ENCODE measurements at places on chromosomes 11 and 22. TPM values are rescaled to one million over a fixed set of nuclear protein-coding genes. Genes with fewer than 3 reads are reported as not detected.

GRCh38 chr11:130403271-130403804, 25.1 kb downstream of the ADAMTS8 start:
- DNase-seq, result no peak

DNA sequence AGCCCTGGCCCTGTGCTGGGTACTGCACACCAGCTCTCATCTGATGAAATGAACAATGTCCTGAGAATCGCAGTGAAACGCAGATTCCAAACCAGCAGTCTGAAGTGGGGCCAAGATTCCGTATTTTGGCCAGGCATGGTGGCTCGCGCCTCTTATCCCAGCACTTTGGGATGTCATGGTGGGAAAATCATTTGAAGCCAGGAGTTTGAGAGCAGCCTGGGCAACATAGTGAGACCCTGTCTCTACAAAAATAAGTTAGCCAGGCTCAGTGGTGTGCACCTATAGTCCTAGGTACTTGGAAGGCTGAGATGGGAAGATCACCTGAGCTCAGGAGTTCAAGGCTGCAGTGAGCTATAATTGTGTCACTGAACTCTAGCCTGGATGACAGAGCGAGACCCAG, 13.0 kb downstream of the LIF start:
- DNase-seq, result no peak

DNA sequence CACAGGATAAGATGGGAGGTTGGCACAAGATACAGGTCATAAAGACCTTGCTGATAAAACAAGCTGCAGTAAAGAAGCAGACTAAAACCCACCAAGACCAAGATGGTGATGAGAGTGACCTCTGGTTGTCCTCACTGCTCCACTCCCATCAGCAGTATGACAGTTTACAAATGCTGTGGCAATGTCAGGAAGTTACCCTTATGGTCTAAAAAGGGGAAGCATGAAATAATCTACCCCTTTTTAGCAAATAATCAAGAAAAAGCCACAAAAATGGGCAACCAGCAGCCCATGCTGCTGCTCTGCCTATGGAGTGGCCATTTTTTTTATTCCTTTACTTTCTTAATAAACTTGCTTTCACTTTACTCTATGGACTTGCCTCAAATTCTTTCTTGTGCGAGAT, 8.7 kb upstream of the PIWIL4 start:
- DNase-seq, result no peak

DNA sequence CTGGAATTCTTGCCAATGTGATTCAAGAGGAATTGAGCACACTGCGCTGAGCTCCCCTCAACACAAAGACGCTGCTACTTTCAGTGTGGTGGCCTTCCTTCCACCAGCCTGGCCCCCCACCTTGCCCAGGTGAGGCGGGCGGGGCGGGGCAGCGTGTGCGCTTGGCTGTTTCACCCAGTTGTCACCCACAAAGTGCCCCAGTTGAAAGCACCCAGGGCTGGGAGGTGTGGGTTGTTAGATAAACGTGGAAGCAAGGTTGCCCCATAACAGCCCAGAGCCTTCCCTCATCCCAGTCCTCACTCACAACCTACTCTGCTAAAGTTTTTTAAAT, 43.1 kb downstream of the CACNG2 start:
- DNase-seq, result no peak

DNA sequence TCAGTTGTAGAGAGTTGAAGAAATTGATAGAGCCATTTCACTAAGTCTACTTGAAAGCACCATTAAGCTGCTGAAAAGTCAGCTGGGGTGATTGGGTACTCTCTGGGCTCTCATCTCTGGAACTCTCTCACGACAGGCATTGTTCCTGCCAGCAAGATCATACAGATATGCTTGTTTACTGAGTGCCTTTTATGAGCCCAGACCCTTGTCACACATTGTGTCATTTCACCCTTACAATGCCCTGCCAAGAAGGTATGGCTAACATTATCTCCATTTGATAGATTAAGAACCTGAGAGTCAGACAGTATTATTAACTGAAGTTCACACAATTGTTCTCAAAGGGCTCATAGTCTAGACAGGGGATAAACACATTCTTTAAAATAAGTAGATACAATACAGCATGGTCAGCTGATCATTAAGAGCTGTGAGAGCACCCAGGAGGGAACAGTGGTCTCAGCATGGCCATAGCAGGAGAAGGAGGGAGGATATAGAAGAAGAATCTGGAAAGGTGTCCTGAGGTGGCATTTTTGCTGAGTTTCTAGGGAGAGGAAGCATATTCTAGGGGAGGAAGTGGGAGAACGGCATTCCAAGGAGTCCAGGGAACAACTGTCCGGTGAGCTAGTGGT, 580.5 kb downstream of the INSC start:
- no peak for DNase-seq

DNA sequence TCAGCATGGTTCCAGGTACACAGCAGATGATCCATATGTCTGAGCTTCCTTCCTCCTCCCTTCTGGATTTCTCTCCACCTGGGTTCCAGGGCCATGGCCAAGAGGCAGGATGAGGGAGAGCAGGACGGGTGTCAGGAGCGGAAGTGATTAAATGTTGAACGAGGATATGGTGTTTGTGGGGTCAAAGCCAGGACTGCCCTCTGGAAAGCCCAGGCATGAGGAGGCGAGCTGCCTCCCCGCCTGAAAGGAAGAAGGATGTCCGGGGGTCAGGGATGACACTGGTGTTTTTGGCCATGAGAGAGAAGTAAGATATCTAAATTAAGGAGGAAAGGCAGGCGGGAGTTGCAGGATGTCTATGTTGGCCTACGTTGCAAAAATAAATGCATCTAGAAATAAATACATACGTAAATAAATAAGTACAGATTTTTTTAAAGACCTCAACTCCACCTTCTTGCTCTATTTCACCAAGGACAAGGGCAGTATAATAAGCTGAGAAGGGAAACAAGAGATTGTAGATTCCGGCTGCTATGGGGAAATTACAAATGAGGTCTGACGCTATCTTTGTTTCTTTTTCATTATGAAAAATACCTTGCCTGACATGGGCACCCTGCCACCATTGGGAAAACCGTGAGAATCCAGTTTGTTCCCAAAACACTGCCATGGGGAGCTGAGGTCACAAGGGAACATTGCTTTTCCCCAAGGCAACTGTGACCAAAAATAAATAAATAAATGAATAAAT, 27.6 kb upstream of the LIPT2 start:
- DNase-seq, result no peak

GRCh38 chr11:64044730-64045393, 9.1 kb downstream of the FLRT1 start:
- DNase-seq, result peak; percentile 58

DNA sequence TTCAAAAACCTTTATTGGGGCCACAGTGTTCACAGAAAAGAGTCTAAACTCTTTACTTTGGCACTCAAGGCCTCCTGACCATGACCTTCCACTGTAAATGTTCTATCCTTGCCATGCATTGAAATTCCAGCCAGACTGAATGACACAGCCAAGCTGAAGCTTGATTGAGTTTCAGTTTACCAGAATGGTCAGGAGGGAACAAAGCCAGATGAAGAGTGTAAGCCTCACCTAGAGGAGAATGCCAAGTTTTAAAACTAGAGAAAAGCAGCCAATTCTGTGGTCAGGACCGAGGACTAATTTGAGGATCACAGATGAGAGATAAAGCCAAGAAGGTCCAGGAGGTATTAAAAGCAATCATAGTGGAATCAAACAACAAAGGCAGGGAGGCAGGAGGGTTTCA, 215.3 kb downstream of the KCNA4 start:
- DNase-seq, result no peak

- DNase-seq, result no peak
Observed at GRCh38 chr11:7965386-7965785, at the start of gene NLRP10. NLRP10 (minus strand) TSS chr11:7965447; CDS start chr11:7963495, 1,952 bp downstream.

GRCh38 chr22:20578192-20578591, 70.8 kb downstream of the MED15 start:
- DNase-seq, result no peak

DNA sequence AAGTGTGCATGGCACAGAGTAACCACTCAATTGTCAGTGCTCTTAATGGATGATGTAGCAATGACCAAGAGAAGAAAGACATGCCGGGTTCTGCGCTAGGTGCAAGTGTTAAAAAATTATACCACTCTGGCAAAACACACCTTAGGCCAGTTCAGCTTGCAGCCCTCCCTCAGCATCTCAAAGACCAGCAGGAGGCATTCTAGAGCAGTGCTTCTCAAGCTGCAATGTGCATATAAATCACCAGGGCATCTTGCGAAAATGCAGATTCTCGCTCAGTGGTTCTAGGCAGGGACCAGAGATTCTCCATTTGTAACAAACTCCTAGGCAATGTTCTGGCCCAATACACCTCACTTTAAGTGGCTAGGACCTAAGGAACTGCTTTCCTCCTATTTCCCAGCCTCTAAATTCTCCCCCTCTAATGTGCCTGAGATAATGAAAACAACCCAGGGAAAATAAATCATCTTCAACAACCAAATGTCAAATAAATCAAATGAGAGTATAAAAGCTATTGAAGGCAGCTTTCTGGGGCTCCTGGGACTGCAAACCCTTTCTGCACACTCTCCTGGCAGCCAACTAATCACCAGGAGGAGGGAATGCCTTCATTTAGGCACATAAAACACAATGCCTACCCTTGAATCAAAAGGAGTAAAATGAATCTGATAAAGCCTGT, 337.2 kb upstream of the API5 start:
- DNase-seq, result no peak

Gene LARGE2
- polyA plus RNA-seq, result 21.2 TPM

Gene INPP5J
- polyA plus RNA-seq, result 4.1 TPM

Gene RNF169
- polyA plus RNA-seq, result 17.0 TPM

Gene CHKA
- polyA plus RNA-seq, result 36.2 TPM
